GF-D8 (cell line): ENCODE measurements at places on chromosomes 11 and 22.

DNA sequence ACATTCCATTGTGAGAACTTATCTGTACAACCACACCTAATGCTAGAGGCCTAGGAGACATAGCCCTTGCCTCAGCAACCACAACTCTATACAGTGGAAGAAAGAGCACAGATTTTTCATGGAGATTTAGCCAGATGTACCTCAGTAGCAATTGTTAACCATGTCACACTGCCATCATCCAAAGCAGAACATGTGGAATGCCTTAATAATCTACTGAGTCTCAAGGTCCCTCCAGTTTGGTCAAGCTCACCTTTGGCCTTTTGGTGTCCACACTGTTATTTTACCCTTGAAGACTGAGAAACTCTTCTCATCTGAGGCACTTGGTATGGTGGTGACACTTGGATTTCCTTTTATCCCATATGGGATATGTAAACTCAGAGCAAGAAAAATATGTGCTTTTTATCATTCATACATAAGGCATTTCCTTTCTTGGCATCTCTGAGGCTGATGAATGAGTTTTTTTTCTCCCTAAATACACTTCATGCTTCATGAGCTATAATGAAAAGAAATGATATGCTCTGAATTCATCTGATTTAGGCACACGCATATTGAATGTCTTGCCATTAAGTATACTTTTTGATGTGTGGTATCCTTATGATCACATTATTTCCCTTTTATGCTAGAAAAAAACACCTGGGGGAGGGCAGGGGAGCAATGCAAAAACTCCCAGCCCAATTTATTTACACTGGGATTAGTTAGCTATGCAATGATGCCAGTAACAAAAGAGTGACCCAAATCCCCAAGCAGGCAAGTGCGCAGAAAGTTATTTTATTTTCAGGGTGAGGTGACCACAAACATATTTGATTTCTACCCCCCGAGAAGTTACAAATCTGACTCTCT is 63.3 kb upstream of the ME3 start:
- no peak for DNase-seq

DNA sequence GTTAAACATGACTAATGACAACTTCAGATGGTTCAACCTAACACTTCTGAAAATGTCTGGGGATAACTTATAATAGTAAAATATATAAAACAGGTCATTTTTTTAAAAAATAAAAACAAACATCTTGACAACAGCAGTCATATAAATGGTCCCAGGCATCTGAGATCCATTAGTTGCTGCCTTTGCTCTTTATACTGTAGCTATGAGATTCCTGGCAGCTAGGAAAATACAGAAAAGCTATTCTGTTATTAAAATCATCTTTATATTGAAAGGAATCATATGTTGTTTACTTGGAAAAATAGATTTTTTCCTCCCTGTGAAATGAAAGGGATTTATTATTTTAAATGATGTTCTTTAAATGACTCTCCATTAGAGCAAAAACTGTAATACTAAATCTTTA is 55.7 kb upstream of the DEUP1 start:
- no peak for DNase-seq

DNA sequence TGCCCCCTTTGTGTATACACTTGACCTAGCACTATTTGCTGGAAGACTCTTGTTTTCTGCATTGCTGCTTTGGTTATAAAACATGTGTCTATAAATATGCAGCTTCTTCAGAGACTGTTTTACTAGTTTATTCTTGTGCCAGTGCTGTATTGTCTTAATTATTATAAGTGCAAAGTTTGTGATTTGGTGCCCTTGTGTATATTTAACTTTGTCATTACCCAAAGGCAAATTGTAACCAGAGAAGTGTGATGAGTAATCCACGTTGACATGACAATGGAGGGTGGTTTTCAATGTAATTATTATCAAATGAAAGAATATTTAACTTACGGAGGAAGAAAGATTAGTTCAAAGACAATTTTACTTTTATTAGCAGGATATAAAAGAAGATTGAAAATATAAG is 75.0 kb upstream of the PRODH start:
- DNase-seq = no peak

- DNase-seq = no peak
These were observed 39.4 kb upstream of the DDI1 start for GRCh38 chr11:103997082-103997481.

DNA sequence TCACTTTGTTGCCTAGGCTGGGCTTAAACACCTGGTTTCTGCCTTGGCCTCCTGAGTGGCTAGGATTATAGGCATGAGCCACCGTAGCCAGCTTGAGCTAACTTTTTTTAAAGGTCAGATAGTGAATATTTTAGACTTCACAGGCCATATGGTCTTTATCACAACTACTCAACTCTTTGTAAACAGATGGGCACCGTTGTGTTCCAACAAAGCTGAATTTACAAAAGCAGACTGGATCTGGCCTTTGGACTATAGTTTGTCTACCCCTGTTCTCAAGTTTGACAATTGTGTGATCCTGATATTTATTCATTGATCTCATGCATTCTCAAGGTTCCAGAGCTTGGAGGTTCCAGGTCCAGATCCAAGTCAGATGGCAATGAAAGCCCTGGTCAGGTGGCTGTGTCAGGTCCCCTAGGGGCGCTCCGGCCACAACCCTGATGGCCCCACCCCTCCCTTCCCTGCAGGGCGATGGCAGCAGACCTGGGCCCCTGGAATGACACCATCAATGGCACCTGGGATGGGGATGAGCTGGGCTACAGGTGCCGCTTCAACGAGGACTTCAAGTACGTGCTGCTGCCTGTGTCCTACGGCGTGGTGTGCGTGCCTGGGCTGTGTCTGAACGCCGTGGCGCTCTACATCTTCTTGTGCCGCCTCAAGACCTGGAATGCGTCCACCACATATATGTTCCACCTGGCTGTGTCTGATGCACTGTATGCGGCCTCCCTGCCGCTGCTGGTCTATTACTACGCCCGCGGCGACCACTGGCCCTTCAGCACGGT is 15.8 kb downstream of the P2RY2 start:
- DNase-seq = no peak

DNA sequence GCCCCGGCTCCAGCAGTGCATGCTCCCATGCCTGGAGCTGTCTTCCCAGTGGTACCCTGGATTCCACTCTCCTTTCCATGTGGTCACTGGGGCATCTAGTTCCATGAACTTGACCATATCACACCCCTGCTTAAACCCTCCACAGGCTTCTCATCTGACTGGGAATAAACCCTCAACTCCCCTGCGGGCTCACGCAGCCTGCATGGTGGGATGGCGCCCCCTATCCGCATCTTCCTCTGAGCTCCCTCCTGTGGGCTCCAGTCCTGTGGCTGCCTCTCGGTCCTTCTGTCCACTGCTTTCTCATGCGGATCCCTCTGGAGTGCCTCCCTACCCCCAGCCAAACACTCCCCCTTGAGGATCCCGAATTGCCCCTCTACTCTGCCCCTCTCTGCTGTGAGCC is 41.4 kb upstream of the TTLL12 start:
- peak; percentile 3 for DNase-seq

DNA sequence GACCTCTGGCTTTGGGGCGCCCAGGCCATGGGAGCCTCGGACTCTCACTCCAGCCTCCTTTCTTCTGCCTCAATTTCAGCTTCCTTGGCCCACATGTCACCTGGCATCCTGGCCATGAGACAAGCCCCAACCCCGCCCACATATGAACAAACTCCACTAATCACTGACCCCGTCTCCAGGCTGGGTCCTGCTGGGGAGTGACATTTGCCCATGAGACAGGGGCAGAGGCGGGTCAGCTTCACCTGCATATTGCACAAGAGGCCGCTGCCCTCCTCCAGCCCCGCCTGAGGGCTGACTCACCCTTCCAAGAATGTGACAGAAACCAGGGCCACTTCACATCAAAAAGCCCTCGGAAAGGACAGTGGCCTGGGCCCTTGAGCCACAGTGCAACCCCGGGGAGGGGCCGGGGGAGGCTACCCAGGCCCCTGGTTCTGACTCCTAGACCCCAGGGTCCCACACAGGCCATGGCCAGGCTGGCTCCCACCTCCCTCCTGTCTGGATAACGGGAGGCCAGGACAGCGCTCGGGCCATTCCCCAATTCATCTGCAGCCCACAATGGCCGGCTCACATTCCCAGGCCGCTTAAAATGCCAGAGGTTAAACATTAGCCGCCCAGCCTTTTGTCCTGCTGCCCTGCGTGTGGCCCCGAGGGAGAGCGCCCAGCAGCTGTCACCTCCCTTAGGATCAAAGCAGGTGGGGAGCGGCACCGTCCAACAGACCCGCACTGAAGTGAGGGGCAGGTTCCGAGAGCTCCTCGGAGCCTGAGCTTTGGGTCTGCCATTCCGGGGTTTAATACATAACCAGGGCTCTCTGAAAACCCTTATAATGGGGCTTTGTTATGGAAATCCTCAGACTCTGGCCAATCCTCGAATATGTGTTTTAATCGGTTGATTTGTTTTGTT is 42.3 kb downstream of the TRMU start:
- no peak for DNase-seq

GRCh38 chr11:3219281-3219892 is 774 bp upstream of the MRGPRG start:
- DNase-seq = no peak

- DNase-seq = peak; percentile 17
These were observed 107.4 kb downstream of the SGSM3 start for GRCh38 chr22:40477683-40478337.

DNA sequence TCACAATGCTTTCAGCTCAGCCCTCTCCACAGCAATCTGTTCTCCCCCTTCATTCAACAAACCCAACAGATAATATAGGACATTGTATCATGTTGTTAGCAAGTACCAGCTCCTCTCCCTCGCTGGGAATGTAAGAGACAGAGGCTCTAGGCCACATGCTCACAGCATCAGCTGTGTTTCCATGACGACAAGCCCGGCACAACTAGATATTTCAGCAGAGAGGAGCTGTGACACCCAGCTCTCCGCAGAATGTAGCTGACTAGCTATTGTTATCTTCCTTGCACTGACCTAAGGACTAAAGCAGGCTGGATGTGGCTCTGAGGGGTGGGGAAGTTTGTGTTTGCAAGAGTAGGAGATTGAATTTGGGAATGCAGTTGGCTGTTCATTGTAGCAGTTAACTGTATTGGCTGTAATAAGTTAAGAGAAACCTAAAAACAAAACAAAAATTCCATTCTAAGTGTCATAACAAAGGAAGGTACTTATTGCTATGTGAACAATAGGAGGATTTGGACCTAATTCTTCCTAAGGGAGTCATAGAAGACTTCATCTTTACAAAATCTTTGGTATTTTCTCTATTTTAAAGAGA is 28.0 kb upstream of the RRAS2 start:
- DNase-seq = no peak

DNA sequence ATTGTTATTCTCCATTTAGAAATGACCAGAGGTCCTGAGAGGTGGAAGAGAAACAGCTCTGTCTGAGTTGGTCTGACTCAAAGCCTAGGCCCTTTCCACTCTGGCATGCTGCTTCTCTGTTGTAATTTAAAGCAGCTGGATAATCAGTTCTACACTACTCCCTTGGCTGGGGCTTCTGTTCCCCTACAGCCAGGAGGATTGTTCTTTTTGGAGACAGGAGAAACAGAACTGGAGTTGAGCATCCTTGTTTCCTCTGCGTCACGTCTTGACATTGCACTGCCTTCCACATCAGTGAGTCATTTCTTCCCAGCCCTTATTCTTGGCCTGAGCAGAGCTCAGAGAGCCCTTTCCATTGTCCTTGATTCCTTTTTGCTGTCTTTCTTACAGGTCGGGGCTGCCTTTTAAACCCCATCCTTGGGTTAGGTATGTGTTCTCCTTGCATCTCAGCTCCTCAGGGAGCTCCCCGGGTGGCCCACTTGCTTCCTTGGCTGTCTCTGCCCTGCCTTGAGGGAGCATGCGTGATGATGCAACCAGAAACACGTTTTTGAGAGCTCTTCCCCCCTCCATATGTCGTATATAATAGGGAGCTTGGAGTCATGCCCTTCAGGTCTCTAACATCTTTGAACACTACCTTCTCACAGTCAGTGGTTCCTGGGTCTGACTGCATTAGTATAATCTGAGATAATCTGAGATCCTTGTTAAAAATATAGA is 35.7 kb downstream of the CYB5R2 start:
- DNase-seq = no peak

DNA sequence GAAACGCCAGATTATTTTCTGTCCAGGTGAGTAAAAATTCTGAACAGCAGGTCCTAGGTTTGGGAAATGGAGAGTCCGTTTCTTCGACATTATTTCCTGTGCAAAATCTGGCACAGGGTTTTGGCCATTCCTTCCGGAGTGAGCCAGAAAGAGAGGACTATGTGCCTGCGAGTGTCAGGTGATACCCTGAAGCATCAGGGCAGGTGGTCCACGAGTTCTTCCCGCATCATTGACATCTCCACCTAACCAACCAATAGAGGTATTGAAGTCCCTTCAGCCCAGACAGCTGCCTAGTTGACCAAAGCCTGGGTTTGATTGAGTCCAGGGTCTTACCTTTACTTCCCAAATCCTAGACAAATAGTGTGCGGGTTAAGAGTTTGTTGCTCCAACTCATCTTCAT is 808 bp downstream of the SNAP29 start:
- no peak for DNase-seq

- DNase-seq = no peak
These were observed 110.5 kb downstream of the ZNF280B start for GRCh38 chr22:22397875-22398524.

GRCh38 chr11:35237351-35237750 is 98.4 kb downstream of the CD44 start:
- no peak for DNase-seq

GRCh38 chr11:102625177-102625576 is at the start of gene MMP20:
TSS of gene MMP20 (minus strand) at chr11:102625332. CDS start at chr11:102625319, 13 bp downstream.
- DNase-seq = no peak

GRCh38 chr11:67665541-67666302 is 8.7 kb downstream of the ALDH3B2 start:
- no peak for DNase-seq

DNA sequence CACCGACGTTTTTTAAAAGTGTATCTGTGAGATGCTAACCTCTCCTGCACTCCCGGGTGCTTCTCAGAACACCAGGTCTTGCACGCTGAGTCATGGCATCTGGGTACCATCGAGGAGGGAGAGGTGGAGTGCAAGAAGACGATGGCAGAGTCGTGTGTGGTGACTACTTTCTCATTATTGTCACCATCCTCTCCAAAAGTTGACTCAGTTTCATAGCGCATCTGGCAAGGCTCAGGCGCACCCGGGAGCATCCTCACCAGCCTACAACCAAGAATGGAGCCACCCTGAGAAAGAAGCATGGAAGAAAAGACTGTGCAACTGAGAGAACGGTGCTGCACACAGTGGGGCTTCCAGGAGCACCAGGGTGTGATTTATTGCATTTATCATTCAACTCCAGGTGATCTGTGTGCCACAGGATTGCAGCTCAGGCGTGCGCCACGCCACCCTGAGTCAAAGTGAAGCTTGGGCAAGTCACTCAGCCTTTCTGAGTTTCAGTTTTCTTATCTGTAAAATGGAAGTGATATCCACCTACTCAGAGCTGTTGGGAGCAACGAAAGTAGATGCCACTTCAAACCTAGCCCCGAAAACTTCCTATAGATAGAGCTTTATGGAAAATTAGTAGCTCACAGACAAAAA is 65.4 kb downstream of the LINC01488 start:
- no peak for DNase-seq

GRCh38 chr11:79077702-79078330 is 363.0 kb downstream of the TENM4 start:
- no peak for DNase-seq

- DNase-seq = no peak
These were observed 27.7 kb downstream of the LRP4 start for GRCh38 chr11:46890665-46891064.

GRCh38 chr22:20569059-20570058 is 61.9 kb downstream of the MED15 start:
- DNase-seq = peak; percentile 36
